Fibroblast of lung (primary cell): ENCODE measurements at places on chromosomes 1 and 21. TPM values are rescaled to one million over a fixed set of nuclear protein-coding genes. Genes with fewer than 3 reads are reported as not detected.
A peak's percentile ranks its signal among the peaks of the same experiment; 100 is the strongest.

- DNase-seq, result peak; percentile 37
Measured at GRCh38 chr21:45767071-45768006, 123.8 kb downstream of the PCBP3 start.

Gene ANKRD35
- 2.3 and 4.5 TPM in 2 replicates for total RNA-seq

- DNase-seq, result peak; percentile 80
Measured at GRCh38 chr1:41664861-41665640, 180.6 kb upstream of the EDN2 start.

Gene IFNLR1
- under 0.01 TPM in 1 of 2 replicates, not detected in the other for total RNA-seq

GRCh38 chr1:165645654-165646366 is 14.8 kb downstream of the MGST3 start:
- no peak for DNase-seq

Gene KCNJ6
- under 0.01 TPM in 1 of 2 replicates, not detected in the other for total RNA-seq

DNA sequence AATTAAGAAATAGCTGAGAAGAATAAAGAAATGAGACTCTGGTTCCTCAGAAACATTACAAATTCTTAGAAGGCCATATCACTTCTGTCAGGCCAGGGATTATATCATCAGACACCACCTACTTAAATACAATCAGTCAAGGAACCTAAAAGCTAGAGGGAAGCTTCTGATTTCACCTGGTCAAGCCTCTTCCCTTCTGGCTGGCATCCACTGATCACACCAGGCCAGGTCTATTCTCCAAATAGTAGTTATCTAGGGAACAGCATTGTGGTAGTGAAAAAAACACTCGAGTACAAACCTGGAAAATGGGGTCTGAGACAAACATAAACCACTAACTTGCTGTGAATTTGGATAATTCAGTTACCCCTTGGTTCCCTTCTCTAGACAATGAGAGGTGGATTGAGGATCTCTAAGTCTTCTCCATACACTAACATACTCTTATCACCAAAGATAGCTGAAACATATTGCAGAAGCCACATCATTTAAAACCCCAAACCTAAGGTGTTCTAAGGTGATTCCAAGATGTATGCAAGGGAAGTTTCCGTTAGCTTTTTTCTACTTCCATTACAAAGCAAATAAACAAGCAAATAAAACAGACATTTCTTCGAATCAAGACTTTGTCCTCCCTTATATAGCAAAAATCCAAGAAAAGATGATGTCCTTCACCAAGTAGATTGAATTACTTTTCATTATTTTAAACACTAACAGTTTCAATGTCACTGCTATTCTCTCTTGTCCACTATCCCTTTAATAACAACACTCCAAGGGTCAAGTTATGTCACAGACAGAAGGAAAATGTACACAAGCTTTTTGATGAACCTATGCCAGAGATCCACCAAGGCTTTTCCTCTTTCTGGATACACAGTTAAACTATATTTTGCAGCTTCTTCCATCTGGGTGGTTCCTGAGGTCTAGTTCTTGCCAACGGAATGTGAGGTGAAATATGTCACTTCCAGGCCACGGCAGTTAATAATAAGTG is 212.9 kb downstream of the KCNH1 start:
- no peak for DNase-seq

- no peak for DNase-seq
Measured at GRCh38 chr1:156643778-156644092, 1.8 kb downstream of the BCAN start.

DNA sequence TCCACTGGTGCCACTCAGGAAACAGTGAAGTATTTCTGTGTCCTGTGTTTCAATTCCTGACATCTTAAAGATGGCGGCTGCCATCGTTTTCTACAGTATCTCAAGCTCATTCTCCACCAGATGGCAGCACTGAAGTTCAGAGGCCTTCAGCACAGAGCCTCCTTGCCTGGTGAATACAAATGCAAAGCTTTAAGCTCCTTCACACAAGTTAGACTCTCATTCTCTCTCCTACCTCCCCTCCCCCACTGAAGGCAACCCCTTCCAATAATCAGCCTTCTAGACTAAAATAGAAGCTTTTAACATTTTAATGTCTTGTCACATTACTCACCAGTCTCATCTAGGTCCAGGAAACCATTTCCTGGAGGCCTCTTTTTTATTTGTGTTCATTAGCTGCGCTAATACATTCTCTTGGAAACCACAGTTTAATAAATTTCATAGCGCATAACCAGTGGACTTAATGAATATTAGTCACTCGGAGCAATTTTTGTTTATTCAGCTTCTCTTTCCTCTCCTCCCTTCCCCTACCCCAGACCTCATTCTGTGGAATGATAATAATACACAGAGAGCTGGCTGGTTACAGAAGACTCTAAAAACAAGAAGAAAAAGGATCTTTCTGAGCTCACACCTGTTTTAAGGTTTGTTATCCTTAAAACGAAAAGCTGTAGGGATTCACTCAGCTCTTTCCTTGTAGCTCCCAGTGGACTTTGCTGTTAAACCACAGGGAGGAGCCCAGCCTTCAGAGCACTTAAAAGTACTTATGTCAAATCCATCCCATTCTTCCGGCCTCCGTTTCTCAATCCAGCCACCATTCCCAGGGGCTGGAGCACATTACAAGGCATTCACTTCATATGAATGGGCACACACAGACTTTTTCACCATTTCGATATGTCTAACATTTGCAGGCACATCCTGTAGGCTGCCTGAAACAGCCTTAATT is 384.9 kb downstream of the HLX start:
- peak; percentile 92 for DNase-seq

- no peak for DNase-seq
Measured at GRCh38 chr1:95209291-95209690, 24.7 kb upstream of the RWDD3 start.

GRCh38 chr1:192518700-192519099 is 56.9 kb upstream of the RGS1 start:
- no peak for DNase-seq

Gene AMY1B
- not detected in 2 replicates for total RNA-seq
